NCI-H1092 treated with DMSO at 0.1 percent for 48 hours (cell line): ENCODE measurements at places on chromosomes 13 and 19.

- DNase-seq = no peak
These were observed 21.8 kb downstream of the TSKS start for GRCh38 chr19:49741210-49741844.

DNA sequence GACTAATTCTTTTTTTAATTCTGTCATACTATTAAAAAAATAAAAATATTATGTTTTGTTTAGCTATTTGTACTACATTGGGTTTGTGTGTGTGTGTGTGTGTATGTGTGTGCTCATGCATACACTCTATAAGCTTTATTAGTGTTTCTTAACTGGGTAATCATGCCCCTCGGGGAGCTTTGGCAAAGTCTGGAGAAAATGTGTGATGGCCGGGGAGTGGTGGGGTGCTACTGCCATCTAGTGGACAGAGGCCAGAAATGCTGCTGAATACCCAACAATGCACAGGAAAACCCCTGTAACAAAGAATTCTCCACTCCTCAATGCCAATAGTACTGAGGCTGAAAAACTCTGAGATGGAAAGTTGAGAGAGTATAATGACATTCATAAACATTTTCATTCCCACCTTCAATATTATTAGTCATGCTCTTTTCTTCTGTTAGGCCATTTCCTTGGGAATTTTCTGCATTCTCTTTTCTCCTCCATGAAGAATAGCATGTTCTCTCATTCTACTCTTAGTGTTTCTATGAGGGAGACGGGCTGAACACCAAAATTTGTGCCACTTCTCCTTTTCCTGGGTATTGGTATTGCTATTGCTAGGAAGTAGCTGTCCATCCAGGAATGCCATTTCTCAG, 157.3 kb downstream of the DNAJC3 start:
- DNase-seq = peak; percentile 70

GRCh38 chr13:100648354-100648753, 26.2 kb downstream of the TMTC4 start:
- no peak for DNase-seq

- DNase-seq = peak; percentile 4
These were observed 13.3 kb downstream of the KCNC3 start for GRCh38 chr19:50315773-50316448.

GRCh38 chr13:108940121-108940520, 310.7 kb downstream of the MYO16 start:
- DNase-seq = no peak

DNA sequence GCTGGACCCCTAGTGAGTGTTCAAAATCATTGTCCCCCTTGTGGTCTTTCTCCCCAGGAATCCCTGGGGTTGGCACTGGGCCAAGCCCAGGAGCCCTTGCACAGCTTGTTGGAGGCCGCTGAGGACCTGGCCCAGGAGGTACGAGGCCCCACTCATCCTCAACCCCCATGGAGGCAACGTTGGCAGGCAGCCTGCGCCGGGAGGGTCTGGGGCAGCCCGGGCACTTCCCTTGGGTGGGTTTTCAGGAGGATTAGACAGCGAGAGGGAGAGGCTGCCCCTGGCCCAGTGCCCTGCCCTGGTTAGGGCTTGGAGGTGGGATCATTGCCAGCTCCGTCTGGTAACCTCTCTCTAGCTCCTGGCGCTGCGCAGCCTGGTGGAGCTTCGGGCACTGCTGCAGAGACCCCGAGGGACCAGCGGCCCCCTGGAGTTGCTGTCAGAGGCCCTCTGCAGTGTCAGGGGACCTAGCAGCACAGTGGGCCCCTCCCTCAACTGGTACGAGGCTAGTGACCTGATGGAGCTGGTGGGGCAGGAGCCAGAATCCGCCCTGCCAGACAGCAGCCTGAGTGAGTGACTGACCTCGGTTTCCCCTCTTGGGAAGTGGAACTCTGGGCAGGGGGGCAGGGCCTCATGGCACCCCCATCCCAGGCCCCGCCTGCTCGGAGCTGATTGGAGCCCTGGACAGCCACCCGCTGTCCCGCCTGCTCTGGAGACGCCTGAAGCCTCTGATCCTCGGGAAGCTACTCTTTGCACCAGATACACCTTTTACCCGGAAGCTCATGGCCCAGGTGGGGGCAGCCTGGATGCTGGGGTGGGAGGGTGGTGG, 3.0 kb downstream of the ABCA7 start:
- peak; percentile 61 for DNase-seq

- DNase-seq = peak; percentile 6
These were observed 4.8 kb downstream of the IER2 start for GRCh38 chr19:13154911-13155471.

DNA sequence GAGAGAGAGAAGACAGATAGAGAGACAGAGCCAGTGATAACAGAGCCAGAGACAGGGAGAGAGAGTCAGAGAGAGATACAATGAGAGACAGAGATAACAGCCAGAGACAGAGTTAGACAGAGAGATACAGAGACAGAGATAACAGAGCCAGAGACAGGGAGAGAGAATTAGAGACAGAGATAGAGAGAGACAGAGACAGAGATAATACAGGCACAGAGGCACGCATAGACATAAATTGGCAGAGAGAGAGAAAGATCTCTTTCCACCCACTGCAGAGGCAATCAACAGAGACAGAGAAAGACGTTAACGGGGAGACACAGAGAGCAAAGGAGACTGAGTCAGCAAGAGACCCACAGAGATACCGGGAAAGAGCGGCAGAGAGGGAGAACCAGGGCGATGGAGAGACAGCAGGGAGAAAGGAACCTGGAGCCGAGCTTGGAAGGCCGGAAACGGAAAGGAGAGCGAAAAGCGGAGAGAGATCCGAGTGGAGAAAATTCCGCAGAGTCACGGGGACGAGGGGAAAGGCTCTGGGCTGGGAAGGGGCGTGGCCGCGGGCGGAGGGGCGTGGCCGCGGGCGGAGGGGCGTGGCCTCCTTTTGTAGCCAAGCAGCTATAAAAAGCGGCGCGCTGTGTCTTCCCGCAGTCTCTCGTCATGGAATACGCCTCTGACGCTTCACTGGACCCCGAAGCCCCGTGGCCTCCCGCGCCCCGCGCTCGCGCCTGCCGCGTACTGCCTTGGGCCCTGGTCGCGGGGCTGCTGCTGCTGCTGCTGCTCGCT, at the start of gene TNFSF9:
TSS of gene TNFSF9 (plus strand) at position 641 of the 777 bp plus-strand sequence. CDS start at position 652, 11 bp downstream.
- peak; percentile 46 for DNase-seq

DNA sequence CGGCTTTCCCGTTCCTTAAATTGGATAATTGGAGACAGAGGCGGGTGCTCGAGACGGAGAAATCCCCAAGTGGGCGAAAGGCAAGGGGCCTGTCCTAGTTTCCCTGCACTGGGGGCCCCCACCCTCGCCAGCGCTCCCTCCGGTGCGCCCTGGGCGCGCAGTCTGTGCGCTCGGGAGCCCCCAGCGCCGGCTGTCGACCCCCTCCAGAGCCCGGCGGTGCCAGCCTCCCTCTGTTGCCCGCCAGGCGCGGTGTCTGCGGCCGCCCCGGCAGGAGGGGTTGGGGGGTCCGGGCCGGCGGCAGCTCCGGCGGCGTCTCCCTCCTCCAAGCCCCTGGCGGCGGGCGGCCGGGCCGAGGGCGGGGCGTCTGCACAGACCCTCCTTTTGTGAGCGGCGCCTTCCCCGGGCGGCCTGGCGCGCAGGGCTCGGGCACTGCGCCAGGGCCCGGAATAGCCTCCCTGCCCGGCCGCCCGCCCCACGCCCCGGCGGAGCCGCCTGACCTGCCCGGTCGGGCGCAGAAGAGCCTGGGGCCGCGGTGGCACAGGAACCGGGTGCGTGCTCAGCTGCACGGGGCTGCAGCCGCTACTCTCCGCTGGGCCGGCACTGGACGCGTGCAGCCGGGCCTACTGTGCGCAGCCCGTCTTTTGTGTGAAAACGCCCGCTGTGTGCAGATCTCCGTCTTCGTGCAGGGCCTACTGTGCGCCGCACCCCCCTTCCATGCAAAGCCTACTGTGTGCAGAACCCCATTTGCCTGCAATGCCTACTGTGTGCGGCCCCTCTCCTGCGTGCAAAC, 13.2 kb downstream of the GADD45B start:
- DNase-seq = no peak

GRCh38 chr13:46624353-46624752, 71.4 kb downstream of the LRCH1 start:
- no peak for DNase-seq

- no peak for DNase-seq
These were observed 11.0 kb upstream of the ACOD1 start for GRCh38 chr13:76937281-76937820.
